Central memory CD4-positive, alpha-beta T cell (primary cell): ENCODE measurements at places on chromosomes 7 and 10.

DNA sequence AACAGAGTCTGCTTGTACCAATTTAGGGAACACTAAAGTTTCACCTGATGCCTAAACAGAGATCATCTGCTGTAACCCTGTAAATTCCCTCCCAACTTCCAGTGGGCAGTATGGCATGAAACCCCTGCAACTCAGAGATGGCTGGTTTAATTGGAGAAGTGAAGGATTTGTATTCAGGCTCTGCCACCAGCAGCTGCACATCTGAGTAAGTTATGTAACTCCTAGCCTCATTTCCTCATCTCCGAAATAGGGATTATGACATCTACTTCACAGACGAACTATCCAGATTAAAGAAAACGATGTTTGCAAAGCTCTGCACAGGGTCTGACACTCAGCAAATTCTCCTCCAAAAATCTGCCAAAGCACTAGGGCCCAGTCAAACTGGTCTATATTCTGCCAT lies 493.0 kb downstream of the KCNMA1 start:
- DNase-seq, result no peak

GRCh38 chr10:75978213-75978612 lies 546.8 kb downstream of the LRMDA start:
- no peak for DNase-seq

GRCh38 chr7:41630741-41631140 lies 72.1 kb downstream of the INHBA start:
- no peak for DNase-seq

DNA sequence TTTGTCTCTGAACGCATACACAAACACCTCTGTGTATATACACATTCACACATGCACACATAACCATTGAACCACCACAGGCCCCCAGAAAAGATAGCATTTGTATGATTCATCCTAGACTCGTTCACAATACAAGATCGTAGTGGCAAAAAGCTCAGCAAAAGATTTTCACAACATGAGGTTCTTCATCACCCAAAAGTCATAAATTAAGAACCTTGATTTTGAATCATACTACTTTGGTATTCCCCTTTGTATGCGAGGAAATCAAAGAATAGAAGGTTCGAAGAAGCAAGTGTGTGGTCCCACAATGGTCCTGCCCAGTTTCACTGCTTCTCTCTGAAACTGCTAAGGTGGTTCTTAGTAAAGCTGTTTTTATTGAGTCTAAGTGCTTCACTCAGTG lies 200.7 kb downstream of the CELF2 start:
- DNase-seq, result no peak

DNA sequence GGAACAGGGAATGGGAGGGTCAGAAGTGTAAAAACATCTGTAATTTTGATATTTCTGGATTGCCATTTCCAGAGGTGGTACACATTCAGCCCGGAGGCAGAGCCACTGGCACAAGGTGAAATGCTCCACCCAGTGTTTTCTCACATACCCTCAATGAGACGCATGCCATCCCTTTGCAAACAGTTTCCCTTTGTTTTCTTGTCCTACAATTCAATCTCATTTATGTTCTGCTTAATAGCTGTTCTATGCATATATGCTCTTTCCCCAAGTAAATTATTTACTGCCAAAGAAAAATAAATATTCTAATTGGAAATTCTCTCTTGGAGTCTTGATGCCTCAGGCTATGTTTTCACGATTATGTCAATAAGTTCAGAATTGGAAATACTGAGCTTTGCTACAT lies 369.7 kb upstream of the AKR1E2 start:
- no peak for DNase-seq

DNA sequence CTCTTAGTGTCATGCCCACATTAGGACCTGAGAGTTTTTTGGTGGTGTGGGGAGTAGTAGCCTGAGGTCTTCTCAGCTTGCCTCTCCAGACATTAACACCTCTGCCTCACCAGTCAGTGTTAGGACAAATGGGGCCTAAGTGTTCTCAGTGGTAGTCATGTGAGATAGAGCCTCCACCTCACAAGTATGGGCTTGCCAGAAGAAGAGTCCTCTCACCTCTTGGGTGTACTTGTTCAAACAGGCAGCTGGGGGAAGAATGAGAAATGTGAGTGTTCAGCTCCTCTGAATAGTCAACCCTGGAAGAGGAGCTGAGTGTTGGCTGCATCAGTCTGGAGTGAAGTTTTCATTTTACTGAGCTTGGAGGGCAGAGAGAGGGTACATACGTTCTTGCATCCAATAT lies 464.6 kb downstream of the POM121L12 start:
- no peak for DNase-seq

DNA sequence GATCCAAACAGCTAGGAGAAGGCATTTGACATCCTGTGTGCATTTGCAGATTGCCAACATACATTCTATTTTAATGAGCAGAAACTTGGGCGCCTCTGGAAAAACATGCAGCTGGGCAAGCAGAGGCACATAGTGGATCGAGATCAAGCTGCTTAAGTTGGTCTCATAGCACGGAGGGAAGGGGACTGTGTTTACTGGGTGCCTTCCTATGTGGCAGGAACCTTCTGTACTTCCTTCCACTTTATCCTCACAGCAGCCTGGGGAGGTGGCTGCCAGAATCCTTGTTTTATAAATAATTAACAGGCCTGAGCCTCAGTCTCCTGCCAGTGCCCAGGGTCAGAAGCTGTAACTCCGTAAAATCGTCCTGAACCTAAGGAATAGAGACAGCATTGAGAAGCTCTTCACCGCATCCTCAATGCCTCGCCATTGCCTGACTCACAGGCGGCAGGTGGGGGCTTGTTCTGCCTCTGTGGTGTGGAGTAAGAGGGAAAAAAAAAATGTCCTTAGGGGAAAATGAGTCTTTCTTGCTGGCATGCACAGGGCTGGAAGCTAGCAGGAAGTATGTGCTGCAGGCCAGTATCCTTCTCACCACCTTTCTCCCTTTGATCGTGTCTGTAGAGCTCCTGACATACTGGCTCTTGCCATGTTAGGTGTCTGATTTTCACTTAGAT lies 6.2 kb downstream of the VWA2 start:
- DNase-seq, result no peak

- peak; percentile 14 for DNase-seq
Observed at GRCh38 chr7:106041140-106041717, 70.9 kb downstream of the SYPL1 start.

DNA sequence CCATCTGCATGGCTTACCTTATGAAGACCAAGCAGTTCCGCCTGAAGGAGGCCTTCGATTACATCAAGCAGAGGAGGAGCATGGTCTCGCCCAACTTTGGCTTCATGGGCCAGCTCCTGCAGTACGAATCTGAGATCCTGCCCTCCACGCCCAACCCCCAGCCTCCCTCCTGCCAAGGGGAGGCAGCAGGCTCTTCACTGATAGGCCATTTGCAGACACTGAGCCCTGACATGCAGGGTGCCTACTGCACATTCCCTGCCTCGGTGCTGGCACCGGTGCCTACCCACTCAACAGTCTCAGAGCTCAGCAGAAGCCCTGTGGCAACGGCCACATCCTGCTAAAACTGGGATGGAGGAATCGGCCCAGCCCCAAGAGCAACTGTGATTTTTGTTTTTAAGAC lies 12.4 kb downstream of the DUSP5 start:
- no peak for DNase-seq

- no peak for DNase-seq
Observed at GRCh38 chr7:18703685-18704084, 208.1 kb downstream of the HDAC9 start.

DNA sequence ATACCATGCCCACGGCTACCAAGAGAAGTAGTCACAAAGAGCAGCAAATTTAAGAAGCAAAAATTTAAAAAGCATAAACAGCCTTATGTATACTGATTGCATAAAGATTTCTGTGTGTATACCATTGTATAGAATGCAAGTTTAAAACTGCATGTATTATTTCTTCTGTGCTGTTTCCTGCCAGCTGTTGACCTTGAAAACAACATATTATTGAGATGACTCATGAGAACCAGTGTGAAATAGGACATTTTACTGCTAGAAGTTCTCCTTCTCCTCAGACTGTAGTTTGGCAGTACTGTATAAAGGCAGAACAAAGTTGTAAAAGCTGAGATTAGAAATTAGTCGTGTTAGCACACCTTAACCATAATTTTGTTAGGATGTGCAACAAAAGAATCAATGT lies 42.3 kb upstream of the SGCE start:
- DNase-seq, result no peak

DNA sequence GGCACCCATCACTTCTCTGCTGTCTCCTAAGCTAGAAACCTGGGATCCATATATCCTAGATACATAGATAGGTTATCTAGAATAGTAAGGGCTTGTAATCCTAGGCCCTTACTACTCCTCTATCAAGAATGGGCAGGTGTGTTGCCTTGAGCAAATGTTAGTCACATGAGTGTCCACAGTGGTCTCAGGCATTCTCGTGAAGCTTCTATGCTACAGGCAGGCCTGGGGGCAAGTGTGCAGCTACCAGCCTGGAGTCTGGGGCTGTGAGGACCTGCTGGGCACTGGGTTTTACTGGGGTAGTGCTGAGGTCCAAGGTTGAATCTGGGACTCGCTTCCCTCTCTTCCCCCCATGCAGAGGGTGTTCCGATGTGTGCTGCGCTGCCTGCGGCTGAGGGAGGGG lies 91.4 kb downstream of the ABCC2 start:
- no peak for DNase-seq

- no peak for DNase-seq
Observed at GRCh38 chr10:5544216-5544805, 19.6 kb downstream of the CALML3 start.

DNA sequence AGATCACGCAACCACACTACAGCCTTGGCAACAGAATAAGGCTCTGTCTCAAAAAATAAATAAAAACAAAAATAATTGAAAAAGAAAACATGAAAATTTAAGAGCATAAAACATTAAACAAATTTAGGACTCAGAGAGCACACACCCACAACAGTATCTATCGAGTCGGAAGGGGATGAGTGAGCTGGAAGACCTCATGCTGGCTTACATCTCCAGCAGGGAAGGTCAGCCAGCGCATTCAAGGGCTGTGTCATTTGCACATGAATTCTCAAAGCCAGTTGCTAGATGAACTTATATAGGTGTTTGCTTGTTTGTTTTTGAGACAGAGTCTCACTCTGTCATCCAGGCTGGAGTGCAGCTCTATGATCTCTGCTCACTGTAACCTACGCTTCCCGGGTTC lies 50.3 kb downstream of the SRRM3 start:
- DNase-seq, result no peak

DNA sequence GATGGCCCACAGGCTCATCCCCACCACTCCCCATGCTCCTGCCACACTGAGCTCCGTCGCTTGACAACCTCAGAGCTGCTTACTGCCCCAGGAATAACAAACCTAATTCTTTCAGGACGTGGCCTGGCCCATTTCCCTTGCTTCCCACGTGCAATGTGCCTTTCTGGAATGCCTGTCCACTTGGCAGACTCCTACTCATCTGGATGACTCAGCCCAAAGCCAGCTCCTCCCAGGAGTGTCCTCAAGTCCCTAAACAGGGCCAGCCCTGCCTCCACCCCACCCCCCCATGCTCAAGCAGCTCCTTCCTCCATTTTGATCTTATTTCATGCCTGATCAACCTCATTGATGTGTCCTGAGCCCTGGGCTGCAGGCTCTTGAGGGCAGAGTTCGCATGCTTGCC lies 164.9 kb upstream of the RNF32 start:
- DNase-seq, result no peak

DNA sequence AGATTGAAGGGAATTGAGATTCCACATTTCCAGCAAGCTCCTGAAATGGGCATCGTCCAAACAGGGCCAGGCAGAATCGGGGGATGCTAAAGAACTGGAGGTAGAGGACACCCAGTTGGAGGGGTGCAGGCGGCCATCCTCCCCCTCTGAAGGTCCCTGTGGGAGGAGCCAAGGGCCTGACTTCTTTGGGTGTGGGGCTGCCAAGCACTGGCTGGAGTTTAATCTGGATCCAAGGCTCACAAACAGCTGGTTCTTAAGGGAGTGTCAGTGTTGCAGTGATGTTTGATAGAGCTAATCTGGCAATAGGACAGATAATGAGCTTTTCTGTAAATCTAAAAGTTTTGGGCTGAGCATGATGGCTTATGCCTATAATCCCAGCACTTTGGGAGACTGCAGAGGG lies 20.8 kb downstream of the TSPAN14 start:
- DNase-seq, result no peak

- no peak for DNase-seq
Observed at GRCh38 chr10:99770408-99771045, 11.9 kb upstream of the ABCC2 start.
